NCI-H1092 (cell line): ENCODE measurements at places on chromosomes 5 and 9.

GRCh38 chr9:19469271-19469670 is 60.5 kb downstream of the ACER2 start:
- DNase-seq: no peak

DNA sequence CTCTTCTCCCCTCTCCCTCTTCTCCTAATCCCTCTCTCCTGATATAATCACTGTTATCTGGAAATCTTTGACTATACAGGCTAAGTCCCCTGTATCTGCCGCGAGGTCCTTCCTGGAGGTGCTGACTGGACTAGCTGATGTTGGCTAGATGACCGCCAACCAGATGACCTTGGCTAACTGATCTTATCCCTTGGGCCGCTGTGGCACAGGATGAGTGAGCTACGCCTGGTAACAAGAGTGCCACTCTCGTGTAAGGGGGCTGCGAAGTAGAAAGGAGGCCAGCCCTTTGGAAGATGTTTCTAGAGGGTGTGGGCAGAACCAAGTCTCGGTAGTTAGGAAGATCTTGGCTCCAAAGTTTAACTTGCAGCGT is 345 bp upstream of the PRRC1 start:
- no peak for DNase-seq

DNA sequence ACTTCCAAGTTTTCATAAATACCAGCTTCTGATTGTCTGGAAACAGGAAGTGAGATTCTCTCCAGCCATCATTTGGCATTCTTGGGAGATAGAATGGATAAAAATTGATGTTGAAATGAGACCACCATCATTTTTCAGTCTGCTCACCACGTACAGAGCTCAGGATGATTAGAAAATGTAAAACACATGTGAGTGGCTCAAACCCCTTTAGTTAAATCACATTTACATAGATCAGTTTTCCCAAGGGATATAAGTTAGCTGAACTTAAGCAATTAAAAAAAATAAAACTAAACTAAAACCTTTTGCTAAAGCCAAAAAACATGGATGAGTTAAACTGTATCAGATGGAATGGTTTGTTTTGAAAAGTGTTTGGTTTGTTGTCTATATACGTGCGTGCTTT is 37.1 kb upstream of the GDNF start:
- no peak for DNase-seq

DNA sequence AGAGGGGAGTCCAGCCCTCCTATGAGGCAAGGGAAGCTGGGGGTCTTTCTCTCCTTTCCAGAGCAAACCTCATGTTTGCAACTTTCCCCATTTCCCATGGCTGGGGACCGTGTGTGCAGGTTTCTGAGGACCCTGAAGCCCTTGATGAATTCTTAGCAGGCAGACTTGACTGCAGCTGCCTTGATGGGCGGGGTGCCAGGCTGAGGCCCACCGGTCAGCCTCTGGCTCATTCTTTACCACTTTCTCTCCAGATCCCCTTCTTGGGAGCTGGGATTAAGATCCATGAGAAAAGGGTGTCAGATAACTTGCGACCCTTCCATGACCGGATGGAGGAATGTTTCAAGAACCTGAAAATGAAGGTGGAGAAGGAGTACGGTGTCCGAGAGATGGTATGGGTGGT is 30.0 kb upstream of the FOXI1 start:
- DNase-seq: no peak

DNA sequence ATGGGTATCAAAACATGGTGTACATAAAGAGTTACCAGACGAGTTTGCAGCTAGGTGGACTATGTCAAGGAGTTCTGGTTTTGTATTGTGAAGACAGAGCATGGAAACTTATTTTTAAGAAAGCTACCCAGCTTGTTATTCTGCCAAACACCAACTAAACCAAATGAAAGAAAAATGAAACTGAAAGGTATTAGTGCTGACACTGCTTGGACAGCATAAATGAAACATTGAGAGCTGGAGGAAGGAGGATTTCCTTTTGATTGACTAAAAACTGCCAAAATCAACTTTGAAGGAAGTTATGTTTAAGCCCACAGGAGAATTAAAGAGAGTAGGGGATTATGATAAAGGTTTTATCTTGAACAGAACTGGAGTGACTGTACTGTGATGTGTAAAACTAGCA is 766.2 kb downstream of the PTPRD start:
- DNase-seq: no peak

DNA sequence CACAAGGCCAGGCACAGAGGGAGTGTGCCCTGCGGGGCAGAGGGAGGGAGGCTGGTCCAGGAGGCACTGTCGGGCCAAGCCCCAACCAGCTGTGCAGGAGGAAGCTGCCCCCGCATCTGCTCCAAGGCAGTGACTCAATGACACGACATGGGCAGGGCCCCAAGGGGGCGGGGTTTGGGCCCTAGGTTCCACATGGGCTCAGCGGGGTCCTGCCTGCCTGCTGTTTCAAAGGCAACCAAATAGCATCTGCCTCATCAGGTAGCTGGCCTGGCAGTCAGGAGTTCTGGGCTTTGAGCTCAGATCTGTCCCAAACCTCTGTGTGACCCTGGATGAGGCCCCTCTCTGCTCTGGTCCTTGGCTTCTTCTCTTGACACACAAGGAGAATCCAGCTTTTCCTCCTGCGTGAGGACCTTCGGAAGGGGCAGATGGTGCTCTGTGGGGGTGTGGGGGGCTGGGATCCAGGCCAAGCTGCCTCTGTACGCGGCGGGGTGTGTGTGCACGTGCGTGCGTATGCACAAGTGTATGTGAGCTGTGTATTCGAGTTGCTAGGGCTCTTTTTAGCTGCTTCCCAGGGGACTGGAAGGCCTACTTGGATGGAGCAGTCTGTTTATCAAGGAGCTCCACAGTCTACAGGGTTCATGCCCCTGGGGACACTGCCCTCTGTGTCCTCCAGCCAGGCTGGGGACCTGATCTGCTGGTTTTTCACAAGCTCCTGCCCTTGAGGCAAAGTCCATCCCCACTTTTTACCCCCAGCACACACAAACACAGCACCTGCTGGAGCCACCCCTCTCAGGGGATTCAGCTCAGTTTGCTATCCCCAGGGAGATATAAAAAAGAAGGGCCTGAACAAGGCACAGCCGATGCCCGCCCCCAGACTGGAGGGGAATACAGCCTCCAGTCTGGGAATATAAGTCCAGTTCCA is 138.9 kb downstream of the RGS3 start:
- DNase-seq: peak; percentile 84

GRCh38 chr9:95505717-95506427 is 10.9 kb downstream of the PTCH1 start:
- DNase-seq: peak; percentile 61

DNA sequence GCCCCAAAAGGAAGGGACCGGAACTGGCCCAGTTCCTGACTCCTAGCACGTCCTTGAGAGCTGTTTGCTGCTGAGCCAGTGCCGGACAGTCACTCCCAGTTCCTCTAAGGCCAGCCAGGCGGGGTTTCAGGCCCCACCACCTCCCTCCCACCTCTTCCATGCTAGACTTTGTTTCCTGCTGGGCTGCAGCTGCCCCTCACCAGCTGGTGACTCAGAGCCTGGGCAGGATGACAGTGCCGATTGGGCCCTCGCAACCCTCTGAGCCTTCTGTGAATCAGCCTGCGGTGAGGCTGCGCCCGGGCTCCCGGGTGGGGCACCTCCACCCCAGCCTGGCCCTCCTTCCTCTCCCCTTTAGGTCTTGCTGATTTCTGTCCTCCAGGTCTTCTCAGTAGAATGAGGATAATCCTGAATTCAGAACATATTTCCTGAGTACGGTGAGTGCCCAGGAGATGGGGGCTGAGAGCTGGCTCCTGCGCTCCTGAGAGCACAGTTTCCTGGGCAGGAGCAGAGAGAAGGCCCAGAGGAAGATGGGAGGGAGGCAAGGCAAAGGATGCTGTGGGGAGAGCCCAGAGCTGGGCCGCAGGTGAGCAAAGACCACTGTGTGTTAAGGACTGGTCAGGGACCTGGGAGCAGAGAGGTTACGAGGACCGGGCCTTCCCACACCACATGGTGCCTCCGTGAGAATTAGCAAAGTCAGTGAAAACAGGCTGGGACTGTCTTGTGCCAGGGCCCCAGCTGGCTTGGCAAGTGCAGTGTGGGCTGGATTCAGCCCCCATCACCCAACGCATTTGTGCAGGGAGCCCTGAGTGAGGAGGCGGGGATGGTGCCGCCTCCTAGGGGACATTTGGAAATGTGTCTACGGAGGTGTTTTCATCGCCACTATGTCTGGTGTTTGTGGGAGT is 32.9 kb upstream of the STXBP1 start:
- peak; percentile 82 for DNase-seq

DNA sequence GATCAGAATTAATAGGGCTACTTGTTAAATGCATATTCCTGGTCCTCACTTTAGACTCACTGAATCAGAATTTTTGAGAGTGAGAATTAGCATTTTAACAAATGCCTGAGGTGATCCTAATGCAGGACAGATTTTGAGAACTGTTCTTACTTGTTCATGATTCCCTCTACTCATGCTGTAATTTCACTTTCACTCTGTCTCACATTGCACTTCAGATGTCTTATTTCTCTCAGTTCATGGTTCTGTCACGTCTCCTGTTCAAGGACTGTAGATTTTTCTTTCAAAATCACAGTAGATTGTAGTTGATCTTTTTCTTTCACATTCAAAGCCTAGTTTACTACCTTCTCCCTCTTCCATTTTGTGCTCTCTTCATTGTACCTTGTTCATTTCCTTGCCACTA is 54.3 kb downstream of the ADGRV1 start:
- no peak for DNase-seq

GRCh38 chr5:122102825-122103224 is 24.8 kb upstream of the LOX start:
- DNase-seq: no peak

- no peak for DNase-seq
Observed at GRCh38 chr9:135046739-135047350, 40.6 kb upstream of the OLFM1 start.

- no peak for DNase-seq
Observed at GRCh38 chr5:131475541-131475941, 159.5 kb downstream of the RAPGEF6 start.

GRCh38 chr9:34665067-34665380 is 2.6 kb upstream of the CCL27 start:
- DNase-seq: no peak

DNA sequence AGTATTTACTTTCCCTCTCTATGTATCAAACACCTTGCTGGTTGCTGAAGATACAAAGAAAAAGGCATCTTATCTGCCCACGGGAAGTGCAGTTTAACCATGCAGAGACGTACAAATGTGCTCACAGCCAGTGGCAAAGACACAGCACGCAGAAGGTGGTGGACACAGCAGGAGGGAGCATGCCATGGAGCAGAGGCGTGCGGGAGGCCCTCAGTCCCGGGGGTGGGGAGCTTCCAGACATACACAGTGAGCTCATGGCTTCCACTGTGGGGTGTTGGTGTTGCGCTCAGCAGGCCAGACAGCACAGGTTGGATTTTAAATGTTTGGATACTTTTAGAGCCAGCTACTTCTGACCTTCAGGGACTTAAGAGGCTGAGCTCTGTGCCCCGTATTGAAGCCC is 8.8 kb upstream of the BARX1 start:
- DNase-seq: no peak

- DNase-seq: no peak
Observed at GRCh38 chr5:39762761-39763160, 338.0 kb upstream of the DAB2 start.

DNA sequence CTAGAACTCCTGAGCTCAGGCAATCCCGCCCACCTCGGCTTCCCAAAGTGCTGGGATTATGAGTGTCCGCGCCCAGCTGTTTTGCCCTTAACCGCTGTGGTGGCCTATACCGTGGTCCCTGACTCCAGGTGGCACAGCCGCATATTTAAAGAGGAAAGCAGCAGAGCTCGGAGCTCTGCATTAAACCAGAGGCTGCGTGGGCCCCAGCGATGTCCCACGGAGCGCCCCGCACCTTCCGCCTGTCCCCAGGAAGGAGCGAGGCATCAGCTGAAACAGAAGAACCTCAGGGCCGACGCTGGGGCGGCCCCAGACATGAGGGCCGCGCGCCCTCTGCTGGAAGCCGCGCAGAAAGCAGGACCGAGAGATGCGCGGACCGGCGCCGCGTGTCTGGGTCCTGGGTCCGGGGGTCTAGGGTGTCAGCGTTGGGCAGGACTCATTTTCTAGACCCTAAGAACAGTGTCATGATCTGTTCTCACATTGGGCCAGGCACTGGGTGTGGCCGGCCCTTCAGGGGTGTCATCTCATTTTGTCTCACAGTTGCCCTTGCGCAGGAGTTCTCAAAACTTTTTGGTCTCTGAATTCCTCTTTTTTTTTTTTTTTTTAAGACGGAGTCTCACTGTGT is 37.7 kb downstream of the LAMC3 start:
- peak; percentile 46 for DNase-seq

DNA sequence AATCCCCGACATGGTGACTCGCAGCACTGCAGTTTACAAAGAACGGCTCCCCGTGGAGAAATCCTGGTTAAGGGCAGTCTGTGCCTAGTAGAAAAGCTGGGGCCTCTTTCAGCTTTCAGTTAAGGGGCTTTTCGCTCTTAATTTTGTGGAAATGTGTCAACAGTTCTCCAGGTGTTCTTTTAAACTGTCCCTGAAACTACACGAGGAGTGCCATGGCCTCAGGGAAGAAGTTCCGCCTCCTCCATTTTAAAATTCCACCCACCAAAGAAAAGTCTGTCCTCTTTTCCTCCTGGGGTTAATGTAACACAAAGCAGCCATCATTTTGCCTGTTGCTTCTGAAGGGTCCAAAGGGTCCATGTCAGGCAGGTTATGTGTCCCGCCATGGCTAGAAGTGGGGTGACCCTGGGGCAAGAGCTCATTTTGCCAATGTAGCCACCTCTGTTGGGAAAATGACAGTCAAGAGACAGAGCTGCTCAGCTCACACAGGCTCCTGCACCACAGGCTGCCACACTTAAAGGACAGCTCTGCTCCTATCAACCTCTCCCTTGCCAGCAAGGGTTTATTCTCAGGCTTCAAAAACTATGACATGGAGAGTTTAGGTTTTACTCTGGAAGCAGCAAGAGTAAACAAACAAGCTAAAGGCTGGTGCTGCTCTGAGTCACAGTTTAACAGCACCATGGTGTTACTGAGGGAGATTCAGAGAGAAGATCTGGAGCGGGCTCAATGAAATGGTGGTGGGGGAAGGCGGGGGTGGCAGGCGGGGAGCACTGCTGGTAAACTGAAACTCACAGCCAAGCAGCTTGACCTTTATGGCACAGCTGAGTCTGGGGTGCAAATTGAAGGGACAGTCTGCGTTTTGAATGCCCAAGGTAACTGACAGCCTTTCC is 3.2 kb downstream of the WHRN start:
- DNase-seq: peak; percentile 39

DNA sequence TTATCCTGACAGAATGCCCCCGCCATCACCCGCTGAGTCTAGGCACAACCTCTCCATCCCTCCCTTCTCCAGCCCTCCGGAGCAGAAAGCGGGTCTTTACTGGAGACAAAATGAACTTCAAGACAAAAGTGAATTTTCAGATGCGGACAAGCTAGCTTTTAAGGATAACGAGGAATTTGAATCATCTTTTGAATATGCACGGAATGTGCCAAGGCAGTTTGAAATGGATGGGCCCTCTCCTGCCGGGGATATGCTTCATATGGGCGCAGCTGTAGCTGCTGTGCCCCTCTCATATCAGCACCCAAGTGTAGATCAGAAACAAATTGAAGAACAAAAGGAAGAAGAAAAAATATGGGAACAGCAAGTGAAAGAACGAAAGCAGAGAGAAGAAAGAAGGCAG is 37.5 kb downstream of the CPLANE1 start:
- no peak for DNase-seq

GRCh38 chr5:80782626-80783025 is 127.8 kb upstream of the DHFR start:
- DNase-seq: no peak
